ENCODE measurements at places on chromosomes 11 and 22. TPM values are rescaled to one million over a fixed set of nuclear protein-coding genes. Genes with fewer than 3 reads are reported as not detected.

Gene CDC42BPG
- not detected for polyA plus RNA-seq

Gene LAYN
- not detected for polyA plus RNA-seq

Gene THRSP
- polyA plus RNA-seq = not detected

Gene LRRC74B
- not detected for polyA plus RNA-seq

Gene SLC5A1
- not detected for polyA plus RNA-seq

Gene TRIM48
- polyA plus RNA-seq = not detected

Data from Purkinje cell (primary cell).